Activated T-cell treated with anti-CD3 and anti-CD28 coated beads, Interleukin-2, amount 50 U/mL, for 48 hours (primary cell): ENCODE measurements at places on chromosomes 5 and 9.
A peak's percentile ranks its signal among the peaks of the same experiment; 100 is the strongest.

- no peak for DNase-seq
Measured at GRCh38 chr5:67246108-67246507, 49.5 kb upstream of the CD180 start.

DNA sequence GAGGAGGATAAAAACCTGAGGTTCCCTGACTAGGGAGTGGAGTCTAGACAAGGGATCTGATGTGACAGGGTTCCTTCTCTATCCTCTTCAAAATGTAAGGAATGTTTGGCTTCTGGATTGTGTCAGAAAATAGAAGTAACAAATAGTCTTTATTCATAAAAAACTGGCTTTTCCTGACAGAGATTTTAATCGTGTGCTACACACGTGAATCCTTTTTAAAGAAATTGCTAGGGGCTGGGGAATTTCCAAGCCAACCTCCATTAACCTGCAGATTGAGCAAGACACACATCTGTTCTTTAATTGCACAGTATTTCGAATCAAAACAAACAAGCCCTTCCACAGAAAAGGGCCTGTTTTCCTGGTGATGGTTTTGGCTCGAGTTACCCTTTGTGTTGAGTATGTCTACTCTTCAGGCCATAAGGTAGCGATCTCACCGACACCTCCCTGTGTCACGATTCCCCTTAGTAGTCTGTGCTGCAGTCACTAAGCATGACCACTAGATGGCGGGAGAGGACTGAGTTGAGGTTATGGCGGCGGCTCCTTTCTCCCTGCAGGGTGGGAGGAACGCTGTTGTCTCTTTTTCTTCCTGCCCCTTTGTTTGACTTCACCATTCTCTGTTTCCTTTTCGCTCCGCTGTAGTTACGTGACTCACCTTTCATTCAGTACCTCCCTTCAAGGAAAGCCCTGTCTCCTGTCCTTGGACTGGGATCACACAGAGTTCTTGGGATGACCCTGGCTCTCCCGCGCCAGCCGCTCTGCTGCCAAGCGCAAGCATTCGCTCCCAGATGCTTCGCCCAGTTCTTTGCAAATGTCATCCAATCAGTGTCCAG, 137.1 kb upstream of the SLC24A2 start:
- peak; percentile 82 for DNase-seq

DNA sequence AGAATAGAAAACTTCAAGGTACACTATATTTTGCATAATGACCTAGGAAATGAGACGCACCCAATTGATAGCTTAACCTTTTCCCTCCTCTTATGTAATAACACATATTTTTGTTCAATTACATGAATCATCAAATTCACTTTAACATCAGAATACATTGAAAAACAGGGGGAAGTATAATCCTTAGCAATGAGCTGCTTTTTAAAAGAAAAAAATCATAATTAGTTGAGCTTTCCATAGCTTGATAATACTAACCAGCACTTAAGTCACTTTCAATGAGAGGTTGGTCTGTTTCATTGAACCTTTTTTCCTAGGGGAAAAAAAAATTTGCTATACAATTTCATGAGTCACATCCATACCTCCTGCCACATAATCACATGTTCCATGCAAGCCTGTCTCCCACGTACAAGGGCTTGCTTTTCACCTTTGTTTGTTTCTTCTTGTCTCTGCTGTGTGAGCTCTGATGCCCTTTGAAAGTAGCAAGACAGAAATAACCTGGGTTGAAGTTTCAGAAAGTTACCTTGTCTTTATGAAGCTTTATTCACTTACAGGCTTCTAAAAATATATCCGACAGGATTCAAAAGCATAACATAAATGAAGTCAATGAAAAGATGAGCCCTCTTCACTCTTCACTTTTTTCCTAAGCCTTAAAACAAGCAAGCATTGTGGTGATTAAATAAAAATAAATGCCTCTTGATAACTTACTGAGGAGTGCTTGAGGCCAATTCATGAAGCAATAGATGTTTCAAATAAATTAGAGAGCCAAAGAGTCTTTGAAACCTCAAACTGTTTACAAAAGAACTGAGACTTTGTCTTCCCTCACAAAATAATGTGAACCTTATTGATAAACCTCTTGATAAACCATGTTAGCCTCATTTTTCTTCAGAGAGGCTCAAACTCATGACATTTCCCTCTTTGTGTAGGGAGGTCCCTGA, 108.5 kb downstream of the FEM1C start:
- DNase-seq: no peak

- no peak for DNase-seq
Measured at GRCh38 chr9:8867148-8867547, 1067.6 kb upstream of the DMAC1 start.

- DNase-seq: peak; percentile 76
Measured at GRCh38 chr9:130140706-130141105, 31.5 kb upstream of the NCS1 start.

- DNase-seq: no peak
Measured at GRCh38 chr5:10424124-10424731, 17.5 kb upstream of the ROPN1L start.

DNA sequence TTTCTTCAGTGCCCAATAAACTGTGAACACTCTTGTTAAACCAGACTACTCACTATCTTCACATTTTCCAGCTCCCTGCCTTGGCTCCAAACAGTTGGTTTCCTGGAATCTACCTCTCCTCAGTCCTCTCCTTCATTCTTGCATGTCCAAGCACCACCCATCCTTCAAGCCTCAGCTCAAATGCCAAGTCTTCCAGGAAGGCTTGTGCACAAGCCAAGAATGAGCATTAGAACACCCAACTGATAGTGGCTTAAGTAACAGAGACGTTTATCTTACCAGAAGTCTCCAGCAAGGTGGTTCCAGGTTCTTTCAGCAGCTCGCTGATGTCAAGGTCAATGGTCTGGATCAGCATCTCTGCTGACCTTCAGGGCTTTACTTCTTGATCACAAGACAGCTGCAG, 60.1 kb downstream of the PTPDC1 start:
- no peak for DNase-seq

DNA sequence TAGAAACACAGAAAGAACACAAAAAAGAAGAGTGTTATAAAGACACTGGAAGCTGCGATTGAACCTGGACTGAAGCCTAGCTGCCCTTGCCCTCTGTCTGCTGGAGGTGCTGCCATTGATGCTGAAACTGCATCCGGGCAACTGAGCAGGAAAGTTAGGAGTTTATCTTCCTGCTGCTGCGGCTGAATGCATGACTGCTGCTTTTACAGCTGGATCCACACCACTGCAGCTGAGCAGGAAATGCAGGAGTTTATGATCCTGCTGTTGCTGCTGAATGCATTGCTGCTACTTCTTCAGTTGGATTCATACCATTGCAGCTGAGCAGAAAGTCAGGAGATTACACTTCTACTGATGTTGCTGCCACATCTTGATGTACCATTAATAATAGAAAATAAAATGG, 21.8 kb upstream of the JAKMIP2 start:
- no peak for DNase-seq

DNA sequence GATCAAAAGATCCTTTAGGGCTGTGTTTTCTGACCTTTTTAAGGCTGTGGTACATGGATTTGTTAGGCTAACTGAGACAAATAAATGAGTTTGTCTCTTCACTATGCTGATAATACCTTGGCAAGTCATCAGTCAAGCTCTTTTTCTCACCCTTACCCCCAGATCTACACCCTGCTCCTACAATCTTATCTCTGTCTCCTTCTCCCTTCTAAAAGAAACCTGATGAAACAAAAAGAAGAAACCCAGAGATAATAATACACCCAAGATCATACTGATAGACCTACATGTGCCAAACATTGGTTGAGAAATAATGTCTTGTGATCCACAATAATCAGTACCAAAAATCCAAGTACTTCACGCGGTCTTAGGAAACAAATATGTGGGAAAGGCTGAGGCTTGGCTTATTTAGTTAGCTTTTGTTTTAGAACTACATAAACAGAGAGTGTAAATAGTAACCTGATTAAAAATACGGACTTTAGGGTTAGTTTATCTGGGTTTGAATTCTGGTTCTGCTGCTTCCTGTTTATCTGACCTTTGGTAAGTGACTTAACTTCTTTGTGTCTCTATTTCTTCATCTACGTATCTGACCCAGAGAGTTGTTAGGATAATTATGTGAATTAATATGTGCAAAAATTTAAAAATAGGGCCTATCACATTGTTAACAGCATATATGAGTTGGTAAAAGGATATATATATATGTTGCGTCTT, 24.8 kb upstream of the PDCD1LG2 start:
- no peak for DNase-seq

DNA sequence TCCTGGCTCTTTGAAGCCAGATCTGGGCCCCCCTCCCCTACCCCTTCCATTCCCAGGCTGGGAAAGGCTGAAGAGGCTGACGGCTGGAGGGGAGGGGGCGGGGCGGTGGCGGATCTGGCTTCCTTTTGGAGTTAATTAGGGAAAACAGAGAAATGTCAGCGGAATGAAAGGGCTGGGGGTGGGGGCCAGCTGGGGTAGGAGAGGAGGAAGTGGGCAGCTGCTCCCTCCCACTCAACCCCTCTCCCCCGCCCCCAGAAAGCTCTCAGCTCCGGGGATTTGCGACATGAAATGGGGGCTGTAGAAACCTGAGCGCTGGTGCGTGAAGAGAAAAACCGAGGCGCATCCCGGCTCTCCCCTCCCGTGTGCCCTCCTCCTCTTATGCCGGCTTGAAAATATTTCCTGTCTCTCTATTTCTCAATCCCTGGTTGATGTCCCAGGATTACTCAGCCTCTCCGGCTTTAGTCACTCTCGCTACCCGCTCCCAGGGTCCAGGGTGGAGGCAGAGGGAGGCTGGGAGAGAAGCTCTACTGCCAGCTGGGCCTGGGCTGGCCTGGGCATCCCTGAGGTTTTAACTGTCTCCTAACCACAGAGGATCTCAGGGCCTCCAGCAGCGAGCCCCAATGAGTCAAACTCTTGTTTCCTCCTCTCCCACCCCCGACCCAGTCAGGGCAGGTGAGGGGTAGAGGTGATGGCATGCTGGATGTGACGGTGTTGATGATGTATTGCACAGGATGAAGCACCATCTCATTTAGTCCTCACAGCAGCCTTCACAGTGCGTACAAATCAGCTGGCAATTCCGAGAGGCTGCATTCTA, 20.1 kb downstream of the PCDHGC5 start:
- peak; percentile 38 for DNase-seq

GRCh38 chr9:74953235-74953751, 581 bp upstream of the C9orf40 start:
- no peak for DNase-seq
